ENCODE measurements at places on chromosomes 7 and 10.
A peak's percentile ranks its signal among the peaks of the same experiment; 100 is the strongest.

DNA sequence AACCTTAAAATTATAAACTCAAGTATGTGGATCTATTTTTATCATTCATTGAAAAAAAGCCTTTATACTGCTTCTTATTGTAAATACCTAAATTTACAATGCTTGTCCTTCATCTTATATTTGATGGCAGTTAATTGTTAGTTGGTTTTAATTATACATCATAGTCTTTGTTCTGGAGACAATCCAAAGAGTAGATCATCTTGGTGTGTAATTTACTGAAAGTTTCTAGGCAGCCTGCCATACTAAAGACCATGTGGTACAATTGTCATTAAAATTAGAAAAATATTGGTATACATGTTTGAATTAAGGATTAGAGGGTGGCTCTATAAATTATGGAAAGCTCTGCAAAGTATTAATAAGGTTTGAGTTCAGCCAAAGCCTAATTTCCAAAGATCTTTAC lies 231.4 kb downstream of the KCND2 start:
- DNase-seq: no peak

DNA sequence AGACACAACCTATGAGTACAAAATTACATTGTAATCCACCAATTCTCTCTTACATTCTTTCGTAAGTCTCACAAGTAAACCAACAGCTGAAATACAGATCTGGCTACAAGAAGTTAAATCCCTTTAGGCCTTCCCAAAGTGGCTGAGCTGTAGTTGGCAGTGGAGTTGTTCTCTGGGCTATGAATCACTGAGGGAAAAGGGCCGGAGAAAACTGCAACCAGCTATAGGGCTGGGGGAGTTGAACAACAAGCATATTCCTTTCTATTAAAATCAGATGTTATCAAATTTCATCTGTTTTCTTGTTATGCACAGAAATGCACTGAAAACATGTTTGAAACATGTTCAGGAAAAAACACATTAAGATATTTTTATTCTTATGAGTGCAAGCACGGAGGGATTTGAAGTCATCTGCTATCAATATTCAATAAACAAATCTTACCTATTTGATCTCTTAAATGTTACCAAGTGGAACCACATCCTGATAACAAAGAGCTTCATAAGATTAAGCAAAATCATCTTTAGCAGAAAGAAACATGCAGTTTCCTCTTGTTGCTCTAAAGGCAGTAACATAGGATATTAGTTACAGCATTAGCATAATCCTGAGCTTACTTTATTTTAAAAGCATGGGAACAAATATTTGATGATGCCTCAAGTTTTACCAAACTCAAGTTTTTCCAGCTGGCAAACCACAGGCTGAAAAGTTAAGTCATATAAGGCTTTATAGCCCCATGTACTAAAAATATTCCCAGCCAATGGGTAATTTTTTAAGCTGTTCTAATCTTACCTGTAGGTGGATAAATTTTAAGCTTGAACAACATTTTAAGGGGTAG lies 212.7 kb downstream of the TAX1BP1 start:
- DNase-seq: no peak

- no peak for DNase-seq
Observed at GRCh38 chr10:102649797-102650654, 5.7 kb downstream of the TRIM8 start.

DNA sequence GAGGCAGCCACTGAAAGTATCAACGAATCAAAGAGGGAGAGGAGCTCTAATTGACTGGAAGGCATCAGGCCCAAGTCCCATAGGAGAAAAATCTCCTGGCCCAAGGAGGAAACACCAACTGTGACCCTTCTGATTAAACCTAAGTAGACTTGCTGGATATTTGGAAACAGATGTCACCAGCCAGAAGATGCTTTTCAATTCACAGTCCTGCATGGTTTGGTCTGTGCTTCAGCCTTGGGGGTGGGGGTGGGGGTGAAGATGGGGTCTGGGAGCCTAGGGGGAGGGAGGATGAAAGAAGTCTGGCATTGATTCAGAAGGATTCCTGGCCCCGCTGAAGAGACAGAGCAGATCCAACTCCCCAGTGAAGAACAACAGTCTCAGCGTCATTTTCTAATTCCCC lies 623.7 kb downstream of the PARD3 start:
- no peak for DNase-seq

DNA sequence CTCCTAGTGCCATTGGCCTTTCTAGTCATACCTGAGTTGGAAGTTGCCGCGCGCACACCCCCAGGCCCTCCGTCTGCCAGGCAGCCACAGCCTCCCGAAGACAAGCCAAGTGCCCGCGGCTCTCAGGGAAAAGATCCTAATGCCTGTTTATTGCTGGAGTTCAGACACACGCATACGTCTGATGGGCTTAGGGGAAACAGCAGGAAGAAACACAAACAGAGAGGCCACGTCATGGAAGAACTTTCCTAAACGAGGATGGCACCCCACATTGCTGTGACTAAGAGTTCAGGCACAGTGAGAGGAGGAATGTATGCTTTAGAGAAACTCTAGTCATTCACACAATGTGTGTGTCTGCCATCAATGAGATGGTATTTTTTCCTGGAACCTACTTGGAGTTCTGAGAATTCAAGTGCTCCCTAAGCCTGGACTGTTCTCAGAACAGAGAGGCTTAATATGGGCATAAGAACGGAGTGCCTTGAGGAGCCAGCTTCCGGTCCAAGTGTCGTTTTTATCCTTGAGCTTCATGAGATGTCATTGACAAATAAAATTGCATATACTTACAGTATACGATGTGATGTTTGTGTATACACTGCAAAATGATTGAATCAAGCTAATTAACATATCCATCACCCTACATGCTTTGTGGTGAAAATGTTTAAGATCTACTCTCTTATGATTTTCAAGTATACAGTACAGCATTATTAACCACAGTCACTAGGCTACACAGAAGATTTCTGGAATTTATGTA lies 11.6 kb upstream of the RBP3 start:
- no peak for DNase-seq

GRCh38 chr7:71682181-71682580 lies 550.2 kb downstream of the GALNT17 start:
- DNase-seq: no peak

DNA sequence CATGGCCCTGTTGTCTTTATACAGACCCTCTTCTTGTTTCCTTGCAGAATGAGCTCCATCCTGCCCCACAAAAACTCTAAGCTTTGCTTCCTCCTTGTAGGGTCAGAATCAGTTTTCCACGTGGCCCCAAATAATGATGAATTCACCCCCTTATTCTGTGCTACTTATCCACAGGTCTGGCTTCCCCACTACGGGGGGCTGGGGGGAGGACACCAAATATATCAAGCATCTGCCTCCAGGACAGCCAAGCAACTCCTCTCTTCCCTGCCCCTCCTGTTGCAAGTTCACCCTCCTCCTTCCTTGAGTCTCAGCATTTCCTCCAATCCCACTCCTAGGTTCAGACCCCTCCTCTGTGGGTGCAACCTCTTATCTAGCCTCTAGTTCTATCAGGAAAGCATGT lies 743.3 kb downstream of the GRID1 start:
- no peak for DNase-seq

- DNase-seq: no peak
Observed at GRCh38 chr7:70659263-70659662, 472.7 kb upstream of the GALNT17 start.

DNA sequence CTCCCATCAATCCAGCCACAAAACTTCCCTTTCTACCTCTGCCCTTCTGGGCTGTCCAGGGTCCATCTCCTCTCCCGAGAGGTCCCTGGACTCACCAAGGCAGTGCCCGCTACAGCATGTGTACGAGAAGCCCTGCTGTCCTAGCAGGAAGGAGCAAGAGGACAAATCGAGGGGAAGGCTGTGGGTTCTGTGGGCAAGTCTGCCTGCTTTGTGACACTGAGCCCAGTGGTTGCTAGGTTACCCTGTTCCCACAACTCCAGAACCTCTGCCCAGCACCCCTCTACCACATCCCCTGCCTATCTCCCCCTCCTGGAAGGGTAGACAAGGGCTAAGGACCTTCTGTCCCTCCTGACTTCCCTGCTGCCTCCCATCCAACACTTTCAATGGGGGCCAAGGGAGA lies at the start of gene TBATA:
Gene TBATA (minus strand): TSS at position 188 of the 400 bp plus-strand sequence. CDS start 1,998 bp downstream, outside the sequence.
- no peak for DNase-seq

- DNase-seq: peak; percentile 62
Observed at GRCh38 chr7:135274495-135275268, 41.0 kb downstream of the STRA8 start.

DNA sequence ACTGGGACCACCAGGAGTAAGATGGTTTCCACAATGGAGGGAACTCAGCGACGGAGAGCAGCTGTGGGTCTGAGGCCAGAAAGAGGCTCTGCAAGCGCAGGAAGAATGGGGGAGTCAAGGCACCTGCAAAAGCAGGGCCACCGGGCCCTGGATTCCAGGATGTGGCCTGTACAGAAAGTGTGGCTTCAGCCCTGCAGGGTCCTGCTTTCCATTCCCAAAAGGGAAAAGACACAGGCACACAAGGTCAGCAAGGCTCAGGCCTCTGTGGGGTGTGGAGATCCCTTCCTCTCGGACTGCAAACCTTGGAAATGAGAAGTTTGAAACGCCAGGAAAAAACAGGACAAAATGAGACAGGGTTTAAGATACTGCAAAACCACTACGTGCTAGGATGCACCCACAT lies 232.5 kb downstream of the TNS3 start:
- DNase-seq: no peak

- no peak for DNase-seq
Observed at GRCh38 chr10:13880760-13881159, 294.0 kb downstream of the PRPF18 start.

- DNase-seq: no peak
Observed at GRCh38 chr10:120145107-120145506, 252.6 kb downstream of the SEC23IP start.

GRCh38 chr10:96695975-96696634 lies 24.2 kb downstream of the PIK3AP1 start:
- DNase-seq: no peak

- no peak for DNase-seq
Observed at GRCh38 chr10:128885573-128886555, 581.2 kb upstream of the MGMT start.

DNA sequence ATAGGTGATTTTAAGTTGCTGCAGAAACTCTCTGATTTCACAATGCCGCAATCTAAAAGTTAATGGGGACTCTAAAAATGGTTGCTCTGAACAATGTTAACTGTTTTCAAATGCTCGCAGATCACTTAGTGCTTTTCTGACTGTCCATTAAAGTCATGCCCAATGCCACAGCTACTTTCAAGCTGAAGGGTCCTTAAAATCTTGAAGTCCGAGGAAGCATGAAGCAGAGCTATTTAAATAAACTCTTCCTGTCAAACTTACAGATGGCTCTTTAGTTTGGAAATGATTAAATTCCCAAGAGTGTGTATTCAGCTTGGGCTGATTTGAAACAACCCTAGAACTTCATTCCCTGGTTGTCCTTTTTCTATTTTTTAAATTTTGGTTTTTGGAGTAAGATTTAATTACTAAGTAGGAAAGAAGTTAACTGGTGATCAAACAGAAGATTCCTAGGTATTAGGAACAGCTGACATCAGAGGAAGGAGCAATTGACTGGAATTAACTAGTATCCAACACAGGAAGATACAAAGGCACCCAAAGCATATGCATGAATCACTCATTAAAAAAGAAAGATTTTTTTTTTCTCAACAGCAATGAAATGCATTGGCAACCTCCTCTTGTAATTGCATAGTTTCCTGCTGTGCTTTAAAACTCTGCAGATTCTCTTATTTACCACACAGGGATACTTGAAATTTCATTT lies 105.1 kb downstream of the NRP1 start:
- no peak for DNase-seq

DNA sequence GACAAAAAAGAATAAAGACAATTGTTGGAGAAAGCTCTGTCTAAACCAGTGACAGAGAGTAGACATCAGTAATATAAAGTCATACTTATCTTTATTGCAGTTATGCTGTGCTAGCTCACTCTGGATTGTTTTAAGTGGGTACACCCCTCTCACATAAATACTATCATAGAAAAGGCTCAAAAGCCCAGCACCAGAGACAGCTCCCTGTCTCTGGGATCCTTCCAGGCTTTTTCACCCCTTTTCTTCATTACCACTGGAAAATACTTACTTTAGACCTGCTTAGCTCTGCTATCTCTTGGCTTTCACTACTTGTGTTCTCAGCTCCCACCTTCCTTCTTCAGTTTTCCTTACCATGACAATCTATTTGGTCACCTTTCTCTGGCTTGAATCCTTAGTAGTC lies 259.1 kb upstream of the MINDY3 start:
- DNase-seq: no peak

GRCh38 chr10:17196573-17196972 lies 4.9 kb downstream of the TRDMT1 start:
- DNase-seq: no peak

- DNase-seq: no peak
Observed at GRCh38 chr7:45889367-45890067, 1.2 kb downstream of the IGFBP1 start.

GRCh38 chr10:105586451-105587098 lies 945.5 kb downstream of the SORCS3 start:
- no peak for DNase-seq

GRCh38 chr10:2914741-2915140 lies 152.6 kb upstream of the PFKP start:
- no peak for DNase-seq

DNA sequence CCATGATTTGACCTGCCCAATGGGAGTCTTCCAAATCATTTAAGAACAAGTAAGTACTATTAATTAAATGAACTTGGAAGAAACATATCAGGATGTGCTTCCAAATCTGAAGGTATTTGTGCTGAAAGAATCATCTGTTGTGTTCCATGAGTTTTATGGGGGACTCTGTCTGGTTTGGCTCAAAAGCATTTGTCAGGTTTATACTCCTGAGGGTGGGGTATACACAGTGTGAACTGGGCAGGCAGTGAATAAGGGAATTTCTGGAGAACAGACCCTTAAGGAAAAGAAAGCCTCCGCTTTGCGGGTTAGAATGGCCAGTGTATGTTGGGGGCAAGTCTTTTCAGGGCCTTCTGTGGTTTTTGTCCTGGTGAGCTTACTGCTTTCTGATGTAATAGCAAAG lies 29.9 kb downstream of the TCF7L2 start:
- DNase-seq: no peak

GRCh38 chr10:60646966-60647796 lies 131.1 kb upstream of the CDK1 start:
- DNase-seq: peak; percentile 25
